ENCODE measurements at places on chromosomes 4 and X.
A peak's percentile ranks its signal among the peaks of the same experiment; 100 is the strongest.

DNA sequence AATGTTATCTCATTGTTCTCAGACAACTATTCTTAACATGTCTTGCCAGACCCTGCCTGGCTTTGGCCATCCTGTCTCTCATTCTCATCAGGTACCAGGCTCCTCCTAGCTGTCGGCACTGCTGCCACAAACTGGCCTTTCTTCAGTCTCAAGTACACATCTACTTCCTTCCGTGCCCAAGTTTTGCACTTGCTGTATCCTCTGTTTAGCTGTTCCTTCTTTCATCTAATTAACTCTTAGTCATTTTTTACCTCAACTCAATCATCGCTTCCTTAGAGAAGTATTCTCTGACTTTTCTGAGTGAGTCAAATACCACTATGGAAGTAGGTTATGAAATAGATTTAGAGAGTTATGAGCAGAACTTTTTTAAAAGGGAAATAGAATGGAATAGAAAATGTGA is 19.7 kb downstream of the CXCL3 start:
- DNase-seq = no peak

DNA sequence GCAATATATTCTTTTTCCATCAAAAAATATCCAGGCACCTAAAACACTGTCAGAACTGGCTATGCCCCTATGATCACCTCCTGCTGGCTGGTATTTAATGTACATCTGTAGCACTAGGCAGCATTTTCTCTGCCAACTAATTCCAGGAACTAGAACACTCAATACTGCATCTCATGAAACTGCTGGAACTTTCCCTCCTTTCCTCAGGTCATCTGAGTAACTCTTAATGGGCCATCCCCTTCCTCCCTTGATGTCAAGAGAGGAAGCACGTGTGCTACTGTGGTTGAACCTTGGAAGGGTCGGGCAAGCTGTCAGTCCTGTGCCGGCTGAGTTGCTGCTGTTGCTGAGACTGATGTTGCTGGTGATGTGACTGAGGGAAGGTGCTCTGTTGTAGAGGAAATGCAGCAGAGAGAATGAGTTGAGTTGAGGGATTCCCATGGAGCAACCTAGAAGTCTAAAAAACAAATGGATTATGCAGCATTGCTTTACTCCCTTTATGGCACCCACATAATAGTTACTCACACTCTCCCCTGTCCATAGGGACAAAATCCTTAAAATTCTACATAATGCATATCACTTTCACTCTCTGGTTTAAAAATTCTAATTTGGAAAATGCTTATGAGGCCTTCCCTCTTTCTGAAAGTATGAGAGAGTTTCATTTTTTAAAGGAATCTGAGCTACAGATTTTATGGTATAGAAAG is 39.5 kb downstream of the TMEM165 start:
- DNase-seq = no peak

DNA sequence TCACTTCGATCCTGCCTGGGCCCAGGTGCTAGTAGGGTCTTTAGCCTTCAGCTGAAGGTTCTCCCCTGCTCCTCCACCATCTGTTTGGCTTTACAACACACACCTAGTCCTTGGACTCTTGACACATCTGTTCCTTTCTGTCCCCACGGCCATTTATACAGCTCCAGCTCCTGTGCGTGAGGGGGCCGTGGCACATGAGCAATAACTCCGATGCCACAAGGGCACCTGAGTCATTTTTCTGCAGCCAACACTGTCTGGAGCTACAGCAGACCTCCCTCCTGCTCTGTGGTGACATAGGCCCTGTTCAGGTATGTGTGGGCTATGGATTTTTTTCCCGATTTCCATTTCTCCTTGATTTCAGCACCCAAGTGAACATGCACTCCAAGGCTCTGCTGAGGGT is 44.7 kb upstream of the BCOR start:
- no peak for DNase-seq

GRCh38 chr4:125313497-125313896 is 1.3 kb upstream of the FAT4 start:
- peak; percentile 55 for DNase-seq

- DNase-seq = no peak
These were observed 129.1 kb downstream of the MSL3 start for GRCh38 chrX:11887175-11887574.

DNA sequence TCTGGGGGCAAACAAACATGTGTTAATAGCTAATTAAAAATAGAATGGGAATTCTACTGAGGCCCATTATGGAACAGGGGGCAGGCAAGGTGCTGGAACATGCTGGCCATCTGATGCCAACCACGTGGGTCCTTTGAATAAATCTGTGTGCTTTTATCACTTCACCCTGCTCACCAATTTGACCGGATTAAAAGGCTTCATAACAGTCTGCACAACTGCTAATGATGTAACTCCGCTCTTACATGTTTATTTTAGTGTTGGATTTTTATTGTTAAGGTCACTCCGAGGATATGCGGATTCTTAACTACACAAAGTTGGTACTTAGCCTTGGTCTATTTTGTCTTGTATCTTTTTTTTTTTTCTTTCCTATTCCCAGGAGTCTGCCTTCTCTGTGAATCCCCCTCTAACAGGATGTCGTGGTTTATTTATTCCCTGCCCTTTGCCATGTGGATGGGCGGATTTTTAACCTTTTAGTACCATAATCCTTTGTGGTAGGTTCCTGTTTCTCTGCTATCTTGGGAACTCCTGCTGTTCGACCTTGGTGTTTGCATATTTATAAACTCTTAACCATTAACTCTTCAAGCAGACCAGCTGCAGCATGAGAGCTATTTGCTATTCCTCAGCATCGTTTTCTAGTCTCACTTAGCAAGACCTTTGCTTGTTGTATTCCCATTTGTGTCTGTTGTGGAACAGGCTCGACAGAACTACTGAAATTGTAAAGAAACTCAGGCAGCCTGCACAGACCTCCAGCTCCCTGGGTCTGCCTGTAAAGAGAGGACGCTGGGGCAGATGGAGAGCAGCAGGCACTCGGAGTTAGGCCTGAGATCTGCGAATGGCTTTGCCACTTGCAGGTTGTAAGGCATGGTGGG is 38.0 kb downstream of the TRIM2 start:
- peak; percentile 52 for DNase-seq

GRCh38 chr4:81179326-81179725 is 35.7 kb downstream of the PRKG2 start:
- DNase-seq = no peak

DNA sequence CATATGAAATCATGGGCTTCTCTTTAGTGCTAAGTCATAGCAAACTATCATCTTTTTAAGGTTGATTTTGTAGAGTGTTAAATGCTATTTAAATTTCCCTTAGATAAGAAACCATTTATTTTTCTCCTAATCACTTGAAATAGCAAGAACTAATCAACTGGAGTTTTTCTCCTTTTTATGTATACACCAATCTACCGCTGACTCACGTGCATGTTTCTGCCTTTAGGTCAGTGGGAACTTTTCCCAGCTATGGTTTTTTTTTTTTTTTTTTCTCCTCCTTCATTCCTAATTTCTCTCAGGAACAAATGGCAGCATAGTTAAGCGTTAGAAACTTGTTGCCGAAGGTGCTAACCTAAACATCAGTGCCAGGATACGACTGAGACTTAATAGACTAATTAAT is 176.4 kb downstream of the BMPR1B start:
- no peak for DNase-seq

DNA sequence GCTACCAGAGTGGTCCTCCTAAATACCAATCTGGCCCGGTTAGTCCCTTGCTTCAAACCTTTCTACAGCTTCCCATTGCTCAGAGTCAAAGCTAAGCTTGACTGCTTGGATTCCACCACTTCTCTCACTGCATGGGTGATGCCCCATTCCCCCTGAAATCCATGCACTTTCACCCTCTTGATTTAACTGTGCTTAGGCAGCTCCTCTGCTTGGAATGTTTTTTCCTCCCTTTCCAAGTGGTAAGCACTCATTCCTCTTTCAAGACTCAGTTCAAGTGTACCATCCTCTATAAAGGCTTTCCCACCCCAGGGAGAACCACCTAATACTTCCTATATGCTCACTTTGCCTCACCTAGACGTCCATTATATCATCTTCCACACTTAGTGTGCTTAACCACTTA is 49.1 kb downstream of the SMC1A start:
- no peak for DNase-seq

DNA sequence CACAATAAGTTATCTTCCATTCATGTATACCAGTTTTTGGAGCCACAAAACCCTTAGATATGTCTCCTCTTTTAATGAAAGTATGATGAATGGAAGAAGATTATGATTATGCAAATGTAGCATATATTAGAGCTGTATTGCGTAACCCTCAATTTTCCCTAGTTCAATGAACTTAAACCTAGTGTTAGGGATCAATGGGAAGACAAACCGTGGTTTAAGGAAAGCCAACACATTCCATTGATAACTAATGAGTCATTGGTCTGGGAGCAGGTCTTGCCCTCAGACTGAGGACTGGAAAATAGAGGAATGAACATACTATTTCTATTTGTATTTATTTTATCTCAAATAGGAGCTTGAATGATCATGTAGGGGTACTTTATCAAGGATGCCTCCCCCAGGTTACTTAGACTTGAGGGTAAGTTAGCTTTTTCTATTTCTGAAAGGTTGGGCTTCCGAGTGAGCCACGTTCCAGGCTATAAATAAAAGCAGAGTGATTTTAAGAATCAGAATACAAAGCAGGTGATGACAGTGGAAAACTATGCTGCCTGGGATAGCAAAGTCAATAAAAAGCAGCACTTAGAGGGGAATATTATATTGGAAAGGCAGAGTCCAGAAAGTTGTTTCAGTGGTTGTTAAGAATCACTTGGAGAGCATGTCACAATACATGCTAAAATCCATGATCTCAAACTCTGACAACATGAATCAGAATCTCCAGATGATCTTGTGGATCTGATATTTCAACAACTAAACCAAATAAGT is 356.0 kb downstream of the ADAM29 start:
- DNase-seq = no peak

- DNase-seq = no peak
These were observed 108.3 kb upstream of the ARSJ start for GRCh38 chr4:114087596-114088230.

DNA sequence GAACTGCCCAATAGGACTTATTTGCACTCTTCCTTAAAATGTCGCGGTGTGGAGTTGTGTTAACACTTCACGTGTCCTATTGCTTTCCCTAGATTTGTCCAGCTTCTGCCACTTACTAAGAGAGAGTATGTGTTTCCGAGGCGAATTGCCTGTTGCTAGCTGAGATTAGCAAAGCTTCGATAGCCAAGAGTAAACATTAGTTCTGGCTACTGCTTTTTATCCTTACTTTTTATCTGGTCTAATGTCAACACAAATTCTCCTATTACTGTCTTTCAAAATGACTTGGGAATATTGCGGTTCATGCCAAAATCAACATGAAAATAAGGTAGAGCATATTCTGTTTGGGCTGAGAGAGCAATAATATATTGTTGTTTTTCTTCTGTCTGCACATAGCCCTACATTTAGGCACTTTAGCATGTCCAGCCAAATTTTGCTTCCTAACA is 90.4 kb upstream of the VEGFC start:
- no peak for DNase-seq

GRCh38 chrX:129744861-129745321 is 6.1 kb downstream of the XPNPEP2 start:
- DNase-seq = no peak

- no peak for DNase-seq
These were observed 4.2 kb downstream of the VSIG4 start for GRCh38 chrX:66035667-66036066.

- DNase-seq = no peak
These were observed 11.4 kb downstream of the ADGRA3 start for GRCh38 chr4:22504447-22504846.

GRCh38 chr4:114924311-114924710 is 189.1 kb downstream of the NDST4 start:
- peak; percentile 35 for DNase-seq

- no peak for DNase-seq
These were observed 104.1 kb downstream of the CPEB2 start for GRCh38 chr4:15106399-15106798.

DNA sequence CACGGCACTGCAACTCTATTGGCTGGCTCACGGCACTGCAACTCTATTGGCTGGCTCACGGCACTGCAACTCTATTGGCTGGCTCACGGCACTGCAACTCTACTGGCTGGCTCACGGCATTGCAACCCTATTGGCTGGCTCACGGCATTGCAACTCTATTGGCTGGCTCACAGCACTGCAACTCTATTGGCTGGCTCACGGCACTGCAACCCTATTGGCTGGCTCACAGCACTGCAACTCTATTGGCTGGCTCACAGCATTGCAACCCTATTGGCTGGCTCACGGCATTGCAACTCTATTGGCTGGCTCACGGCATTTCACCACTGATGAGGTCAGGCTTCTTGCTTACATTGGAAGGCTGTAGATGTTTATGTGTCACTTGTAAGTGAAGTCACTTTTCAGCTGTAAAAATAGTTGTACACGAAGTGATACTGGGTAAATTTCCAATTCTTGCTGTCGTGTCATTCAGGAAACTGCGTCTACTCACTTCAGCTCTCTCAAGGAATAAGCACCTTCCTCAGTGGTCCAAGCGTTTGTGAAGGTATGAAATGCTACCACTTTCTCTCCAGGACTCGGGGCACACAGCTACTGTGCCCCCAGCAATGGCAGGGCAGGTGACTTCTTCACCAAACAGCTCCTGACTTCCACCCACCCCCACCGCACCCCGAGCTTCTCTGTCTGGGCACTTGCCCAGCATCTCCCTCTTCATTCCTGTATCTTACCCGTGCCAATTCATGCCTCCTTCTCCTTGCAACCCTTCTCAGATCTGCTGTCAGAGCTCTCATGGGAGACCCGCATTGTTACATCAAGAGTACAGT is 141.3 kb downstream of the AFAP1 start:
- DNase-seq = no peak

- DNase-seq = no peak
These were observed 119.1 kb downstream of the CEP135 start for GRCh38 chr4:56067826-56068225.

- DNase-seq = peak; percentile 50
These were observed 638 bp downstream of the BLTP1 start for GRCh38 chr4:122152711-122153226.

DNA sequence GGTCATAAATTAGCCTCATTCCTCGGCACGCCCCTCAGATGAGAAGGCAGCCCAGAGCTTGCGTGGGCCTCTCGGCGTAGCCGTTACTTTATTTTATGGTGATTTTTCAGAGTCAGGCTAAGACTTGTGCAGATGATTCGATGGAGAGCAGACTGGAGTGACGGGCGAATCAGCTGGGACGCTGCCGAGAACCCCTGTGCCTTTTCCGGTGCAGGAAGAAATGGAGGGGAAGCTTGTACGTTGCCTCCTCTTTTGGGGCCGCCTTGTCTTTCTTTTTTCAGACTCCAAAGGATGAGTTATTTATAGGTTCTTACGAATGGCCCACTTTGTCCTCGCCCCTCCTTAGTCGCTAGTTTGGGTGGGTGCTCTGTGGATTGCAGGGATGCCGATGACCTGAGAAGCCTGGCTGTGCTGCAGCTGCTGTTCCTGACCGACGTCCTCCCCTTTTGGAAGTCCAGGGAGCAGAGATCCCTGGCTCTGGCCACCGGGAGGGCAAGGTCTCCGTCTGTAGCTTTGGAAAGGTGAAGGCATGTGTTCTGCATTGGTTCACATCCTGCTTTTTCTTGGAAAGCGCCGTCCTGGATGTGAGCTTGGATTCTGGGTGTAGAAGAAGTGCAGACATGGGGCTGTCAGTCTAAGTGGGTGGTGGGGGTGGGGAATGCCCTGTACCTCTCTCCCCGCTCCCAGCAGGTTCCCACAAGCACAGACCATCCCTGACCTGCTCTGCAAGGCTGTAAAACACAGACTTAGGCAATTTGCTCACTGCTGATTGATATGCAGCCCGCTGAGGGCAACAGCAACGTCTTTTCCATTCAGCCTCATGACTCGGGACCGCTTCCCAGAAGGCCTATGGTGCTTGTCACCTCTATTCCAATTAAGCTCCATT is 9.3 kb downstream of the SORCS2 start:
- no peak for DNase-seq
